ENCODE measurements at places on chromosomes 7 and 10.

DNA sequence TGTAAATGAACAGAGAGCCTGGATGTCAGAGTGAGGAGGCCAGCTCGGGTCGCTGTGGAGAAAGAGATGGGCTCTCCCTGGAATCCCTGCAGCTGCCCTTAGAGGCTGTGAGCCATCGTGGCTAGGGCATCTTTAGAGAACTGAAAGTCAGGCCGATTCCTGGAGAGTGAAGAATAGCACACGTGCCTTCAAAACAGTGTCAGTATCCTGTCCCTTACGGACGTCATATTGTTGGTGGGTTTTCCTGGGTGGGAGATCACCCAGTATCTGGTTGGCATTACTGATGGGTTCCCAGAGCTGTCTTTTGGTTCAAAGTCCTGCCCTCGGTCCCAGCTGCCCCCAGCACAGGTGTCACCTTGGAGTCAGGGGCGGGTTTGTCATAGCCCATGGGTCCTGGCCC is 25.3 kb downstream of the IKZF1 start:
- no peak for DNase-seq

- no peak for DNase-seq
Measured at GRCh38 chr10:103552856-103553742, 59.6 kb downstream of the NEURL1 start.

- DNase-seq: no peak
Measured at GRCh38 chr7:37245590-37245989, 203.1 kb downstream of the ELMO1 start.

DNA sequence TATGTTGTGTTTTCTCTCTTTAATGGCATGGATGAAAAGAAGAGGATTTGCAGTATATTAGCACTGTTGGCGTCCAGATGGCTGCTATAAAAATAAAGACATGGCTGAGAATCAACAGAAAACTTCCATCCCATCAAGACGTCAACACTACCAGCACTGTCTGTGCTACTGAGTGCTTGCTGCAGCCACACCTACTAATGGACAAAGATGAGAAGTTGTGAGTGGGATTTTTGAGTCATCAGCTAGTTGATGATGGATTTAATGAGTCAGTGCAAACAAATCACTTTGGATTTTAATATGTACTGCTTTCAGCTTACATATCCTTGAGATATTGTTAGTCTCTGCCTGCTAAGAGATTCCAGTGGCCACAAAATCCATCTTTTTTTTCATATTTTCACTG is 631.0 kb upstream of the ANKRD30A start:
- DNase-seq: no peak

DNA sequence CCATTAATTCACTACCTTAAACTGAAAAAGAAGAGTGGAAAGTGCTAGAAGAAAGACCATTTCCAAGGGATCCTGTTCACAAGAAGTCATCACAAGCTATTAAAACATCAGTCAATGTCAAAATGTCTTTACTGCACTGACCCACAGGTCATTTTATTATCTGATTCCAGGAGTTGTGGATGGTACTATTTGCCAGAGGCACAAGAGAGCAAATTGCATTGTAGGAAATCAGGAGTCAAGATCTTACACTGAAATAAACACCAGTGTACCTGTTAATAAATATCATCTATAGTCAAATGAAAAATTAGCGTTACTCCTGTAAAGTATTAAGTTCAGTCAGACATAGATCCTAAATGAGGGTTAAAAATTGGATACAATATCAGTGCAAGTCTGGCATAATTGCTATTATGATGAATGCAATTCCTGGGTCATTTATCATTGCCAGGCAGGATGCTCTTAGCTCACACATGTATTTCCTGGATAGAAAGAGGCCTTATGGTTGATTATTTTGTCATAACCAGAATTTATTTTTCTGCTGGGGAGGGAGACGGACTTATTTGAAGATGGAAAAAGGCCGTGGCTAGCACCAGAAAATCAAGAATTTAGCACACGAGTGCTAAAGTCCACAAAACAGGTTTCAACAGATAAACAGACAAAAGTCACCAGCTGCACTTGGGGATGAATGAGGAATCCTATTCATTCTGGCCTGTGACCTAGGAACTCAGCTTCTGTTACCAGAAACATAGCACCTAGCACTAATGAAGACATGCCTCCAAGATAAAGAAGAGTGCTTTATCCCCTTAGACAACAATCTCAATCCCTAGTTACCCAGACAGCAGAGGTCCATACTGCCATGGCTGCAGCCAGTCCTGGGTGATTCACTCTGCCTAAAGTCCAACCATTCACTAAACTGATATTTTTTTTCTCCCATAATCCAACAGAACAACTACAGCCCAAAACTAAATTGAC is 683.1 kb upstream of the POM121L12 start:
- DNase-seq: no peak

GRCh38 chr10:34116681-34117271 is 698.3 kb downstream of the PARD3 start:
- DNase-seq: no peak

- no peak for DNase-seq
Measured at GRCh38 chr7:37718585-37718984, 35.0 kb downstream of the GPR141 start.

DNA sequence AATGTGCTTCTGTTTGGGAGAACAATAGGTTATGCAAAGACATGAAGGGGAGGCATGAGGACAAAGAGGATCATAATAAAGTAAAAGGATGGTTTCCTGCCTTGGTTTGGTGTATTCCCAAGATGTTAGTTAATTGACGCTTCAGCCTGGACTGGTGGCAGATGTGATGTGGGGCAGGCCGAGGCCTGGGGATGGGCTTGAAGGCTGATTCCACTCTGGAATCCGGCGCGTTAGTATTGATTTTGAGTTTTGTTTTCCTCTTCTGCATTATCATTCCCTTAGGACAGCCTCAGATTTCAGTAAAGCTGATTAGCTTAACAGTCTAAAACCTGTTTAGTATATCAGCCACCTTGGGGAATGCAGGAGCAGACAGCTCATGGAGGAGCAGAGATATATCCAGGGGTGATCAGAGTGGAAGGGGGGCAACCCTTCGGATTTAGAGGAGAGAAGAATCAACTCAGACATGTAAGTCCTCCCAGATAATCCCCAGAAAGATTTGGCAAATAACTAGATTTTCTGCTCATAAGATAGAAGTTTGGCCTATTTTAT is 159.8 kb upstream of the MTPN start:
- DNase-seq: no peak

- no peak for DNase-seq
Measured at GRCh38 chr10:84095811-84096497, 43.4 kb upstream of the GHITM start.

DNA sequence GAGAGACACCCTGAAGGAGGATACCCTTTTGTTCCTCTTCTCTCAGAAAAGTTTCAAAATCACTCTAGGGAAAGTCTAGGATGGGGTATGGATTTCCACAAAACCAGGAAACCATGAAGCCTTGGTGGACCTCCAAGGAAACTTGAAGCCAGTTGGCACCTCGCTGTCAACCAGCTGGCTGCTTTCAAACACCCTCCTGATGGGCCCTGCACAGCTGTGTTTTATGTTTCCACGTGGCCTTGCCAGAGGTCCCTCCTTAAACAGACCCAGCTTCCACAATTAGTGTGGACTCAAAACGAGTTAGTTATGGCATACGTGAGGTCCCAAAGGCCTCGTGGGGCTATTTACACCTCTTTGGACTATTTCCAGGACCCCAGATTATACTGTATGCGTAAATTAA is 5.9 kb downstream of the PPP1R3A start:
- no peak for DNase-seq

DNA sequence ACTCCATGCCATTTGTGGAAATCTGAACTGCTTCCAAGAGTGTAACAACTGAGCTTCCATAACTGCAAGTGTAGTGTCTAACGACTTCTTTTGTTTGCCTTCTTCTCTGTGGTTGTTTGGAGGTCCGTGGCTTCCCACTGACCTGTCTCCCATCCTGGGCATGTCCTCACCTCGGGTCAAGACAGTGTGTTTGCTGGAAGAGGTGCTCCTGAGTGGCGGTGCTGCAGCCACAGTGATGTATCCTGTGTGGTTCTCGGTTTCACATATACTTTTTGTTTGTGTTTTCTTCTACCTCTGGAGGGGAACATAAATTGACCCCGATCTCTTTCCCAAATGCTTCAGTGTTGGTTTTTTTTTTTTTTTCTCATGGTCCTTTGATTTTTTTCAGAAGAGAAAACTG is 84.7 kb upstream of the NPVF start:
- DNase-seq: no peak

DNA sequence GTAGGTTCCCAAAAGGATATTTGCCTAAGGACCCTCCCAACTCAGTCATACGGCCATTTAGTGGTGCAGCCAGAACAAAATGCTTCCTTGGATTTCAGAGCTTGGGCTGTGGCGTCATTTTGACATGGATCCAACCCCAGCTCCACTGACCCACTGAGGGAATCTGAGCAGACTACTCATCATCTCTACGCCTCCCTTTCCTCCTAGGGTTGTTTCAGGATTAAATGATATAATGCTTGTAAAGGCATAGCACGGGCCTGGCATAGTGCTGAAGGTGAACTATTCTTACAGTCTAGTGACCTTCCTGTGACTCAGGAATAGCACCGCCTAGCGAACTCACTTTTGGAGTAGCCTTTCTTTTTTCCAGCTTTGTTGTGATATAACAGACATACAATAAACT is 70.3 kb upstream of the LOXL4 start:
- DNase-seq: no peak

GRCh38 chr10:112262546-112262945 is 20.7 kb upstream of the TECTB start:
- DNase-seq: no peak

DNA sequence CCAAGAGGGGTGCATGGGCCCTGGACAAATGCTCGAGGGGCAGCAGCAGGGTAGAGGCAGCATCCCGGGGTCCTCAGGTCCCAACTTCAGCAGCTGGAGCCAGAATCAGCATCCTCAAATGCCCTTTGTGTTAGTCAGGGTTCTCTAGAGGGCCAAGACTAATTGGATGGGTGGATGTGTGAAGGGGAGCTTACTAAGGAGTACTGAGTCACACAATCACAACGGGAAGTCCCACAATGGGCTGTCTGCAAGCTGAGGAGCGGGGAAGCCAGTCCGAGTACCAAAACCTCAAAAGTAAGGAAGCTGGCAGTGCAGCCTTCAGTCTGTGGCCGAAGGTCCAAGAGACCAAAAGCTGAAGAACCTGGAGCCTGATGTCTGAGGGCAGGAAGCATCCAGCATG is 162.9 kb upstream of the TCERG1L start:
- no peak for DNase-seq

- no peak for DNase-seq
Measured at GRCh38 chr7:6202117-6202516, 70.3 kb downstream of the CYTH3 start.

DNA sequence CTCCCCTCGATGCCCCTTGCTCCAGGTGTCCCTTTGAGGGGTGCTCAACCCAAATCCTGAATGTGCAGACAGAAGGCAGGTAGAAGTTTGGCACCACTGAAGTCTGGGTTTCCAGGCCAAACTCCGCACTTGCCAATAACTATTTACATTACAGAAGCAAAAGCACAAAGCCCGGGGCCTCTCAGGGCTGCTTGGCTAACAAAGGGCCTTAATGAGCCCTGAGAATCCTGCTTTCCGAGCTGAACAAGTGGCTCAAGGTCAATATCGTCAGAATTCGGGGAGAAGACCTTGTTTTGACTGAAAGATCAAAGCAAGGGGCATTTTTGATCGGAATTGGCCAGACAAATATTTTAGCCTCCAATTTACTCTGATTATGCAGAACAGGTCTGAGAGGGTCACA is 189.9 kb downstream of the HERPUD2 start:
- DNase-seq: no peak

DNA sequence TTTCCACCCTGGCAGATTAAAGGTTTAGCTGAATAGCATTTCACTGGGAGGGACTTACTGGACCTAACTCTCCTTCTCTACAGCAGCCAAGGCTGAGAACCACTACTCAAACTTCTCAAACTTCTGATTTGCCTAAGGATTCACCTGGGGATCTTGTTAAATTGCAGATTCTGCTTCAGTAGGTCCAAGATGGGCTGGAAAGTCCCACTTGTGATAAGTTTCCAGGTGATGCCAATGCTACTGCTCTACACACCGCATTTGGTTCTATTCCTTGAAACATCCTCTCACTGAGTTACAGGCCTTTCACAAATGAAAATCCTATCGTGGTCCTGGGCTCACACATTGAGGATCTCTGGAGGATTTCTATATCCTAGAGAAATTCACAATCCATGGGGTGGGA is 147.9 kb downstream of the CHCHD3 start:
- no peak for DNase-seq

- no peak for DNase-seq
Measured at GRCh38 chr7:30841801-30842541, 69.7 kb upstream of the AQP1 start.

- no peak for DNase-seq
Measured at GRCh38 chr7:101535351-101535751, 93.7 kb downstream of the MYL10 start.

- no peak for DNase-seq
Measured at GRCh38 chr10:96857301-96858012, 25.4 kb downstream of the LCOR start.

GRCh38 chr7:84924353-84924752 is 262.5 kb downstream of the SEMA3D start:
- DNase-seq: no peak

DNA sequence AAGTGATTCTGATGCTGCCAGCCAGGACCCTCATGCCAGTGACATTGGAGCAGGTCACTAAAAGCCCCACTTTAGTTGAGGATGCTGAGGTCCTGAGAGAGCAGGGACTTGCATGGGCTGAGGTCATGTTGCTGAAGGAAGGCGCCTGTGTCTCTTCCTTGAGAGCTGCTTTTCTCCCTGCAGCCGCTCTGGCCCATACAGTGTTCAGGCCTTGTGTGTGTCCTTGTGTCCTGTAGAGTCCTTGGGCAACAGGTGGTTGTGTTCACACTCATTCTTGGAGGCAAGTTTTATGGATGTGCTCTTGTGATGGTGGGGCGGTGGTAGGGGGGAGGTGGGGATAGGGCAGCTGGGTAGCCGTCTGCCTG is 33.3 kb downstream of the TSPAN14 start:
- no peak for DNase-seq

GRCh38 chr7:136133551-136133950 is 156.4 kb upstream of the MTPN start:
- no peak for DNase-seq

DNA sequence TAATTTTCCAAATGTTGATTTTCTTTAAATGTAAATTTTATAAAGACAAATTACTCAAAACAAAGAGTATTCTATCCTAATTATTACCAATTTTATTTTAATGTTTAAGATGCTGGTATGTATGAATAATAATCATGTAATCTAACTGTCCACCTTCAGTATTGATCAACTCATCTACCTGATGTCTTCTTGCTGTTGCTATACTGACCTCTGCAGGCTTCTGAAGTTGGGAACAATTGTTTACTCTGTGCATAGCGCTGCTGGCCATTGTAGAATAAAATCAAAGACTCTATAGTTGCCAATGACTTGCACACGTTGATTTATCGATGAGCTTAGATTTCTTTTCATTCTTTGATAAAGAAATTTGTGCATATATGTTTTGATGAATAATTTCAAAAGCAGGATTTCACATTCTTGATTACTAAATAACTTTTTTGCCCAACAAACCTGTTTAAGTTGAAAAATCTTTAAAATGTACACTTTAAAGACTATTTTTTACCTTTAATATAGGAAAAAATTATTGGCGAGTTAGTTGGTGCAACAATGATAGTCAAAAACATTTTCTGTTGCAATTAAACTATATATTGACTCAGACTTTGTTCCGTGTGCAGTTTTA is 282.3 kb downstream of the TFEC start:
- no peak for DNase-seq
